ENCODE measurements at places on chromosomes 6 and 20.

- DNase-seq = no peak
Observed at GRCh38 chr6:43328528-43328927, 19.9 kb upstream of the CRIP3 start.

DNA sequence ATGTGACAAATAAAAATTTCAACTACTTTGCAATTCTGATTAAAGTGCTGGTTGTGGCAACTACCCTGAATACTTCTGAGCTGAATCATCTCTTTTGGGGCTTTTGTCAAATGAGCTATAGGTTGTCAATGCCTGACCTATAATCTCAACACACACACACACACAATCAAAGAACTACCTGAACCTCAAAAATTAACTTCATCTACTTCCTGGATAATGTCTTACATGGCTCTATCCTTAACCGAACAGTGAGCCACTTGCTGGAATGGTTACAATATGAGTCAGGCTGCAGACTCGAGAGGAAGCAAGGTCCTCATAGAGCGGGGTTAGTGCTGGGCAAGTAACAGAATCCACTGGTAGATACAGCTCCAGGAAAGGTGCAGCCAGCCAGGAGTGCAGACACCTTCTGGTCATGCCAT lies 70.6 kb upstream of the DST start:
- DNase-seq = no peak

DNA sequence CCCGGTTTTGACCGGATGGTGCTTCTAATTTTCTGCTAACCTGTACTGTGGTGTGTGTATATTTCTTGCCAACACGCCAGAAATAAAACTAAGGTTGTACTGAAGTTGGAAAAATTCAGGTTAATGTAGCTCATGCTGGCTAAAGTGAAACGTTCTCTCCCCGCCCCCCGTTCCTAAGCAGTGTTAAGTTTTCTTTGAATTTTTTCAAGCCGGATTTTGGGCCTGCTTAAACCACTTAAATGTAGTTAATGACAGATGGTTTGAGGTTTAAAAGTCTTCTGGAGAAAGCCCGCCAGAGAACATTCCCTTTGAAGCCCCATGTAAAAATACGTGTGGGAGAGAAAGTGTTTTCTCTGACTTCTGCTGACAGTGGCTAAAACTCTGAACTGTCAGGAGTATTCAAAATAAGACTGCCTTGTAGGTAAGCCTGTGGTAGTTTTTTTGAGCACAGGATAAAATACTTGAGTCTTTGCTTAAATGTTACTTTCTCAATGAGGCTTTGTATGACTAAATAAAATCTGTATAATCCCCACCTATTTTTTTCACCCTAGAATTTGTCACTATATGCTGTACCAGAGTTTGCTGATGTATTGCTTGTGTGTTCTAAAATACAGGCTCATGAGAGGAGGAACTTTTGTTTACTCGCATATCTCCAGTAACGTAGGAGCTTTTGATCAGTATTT lies 101.3 kb downstream of the OR2B2 start:
- no peak for DNase-seq

DNA sequence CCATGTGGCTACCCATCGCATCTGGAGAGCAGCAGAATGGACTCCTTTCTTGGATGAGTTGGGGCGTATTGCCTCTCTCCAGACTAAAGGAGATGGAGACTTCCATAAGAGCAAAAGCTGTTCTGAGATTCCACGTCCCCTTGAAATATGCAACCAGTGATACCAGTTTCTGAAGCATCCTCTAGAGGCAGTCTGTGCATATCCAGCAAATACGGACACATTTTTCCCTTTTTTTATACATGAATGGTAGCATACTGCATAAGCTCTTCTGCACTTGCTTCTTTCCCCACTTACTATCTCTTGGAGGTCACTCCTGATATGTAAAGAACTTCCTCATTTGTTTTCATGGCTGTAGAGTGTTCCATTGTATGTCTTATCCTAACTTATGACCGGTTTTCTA lies 34.6 kb downstream of the TAF8 start:
- DNase-seq = no peak

- DNase-seq = no peak
Observed at GRCh38 chr6:105692613-105693215, 289.8 kb upstream of the PREP start.

- no peak for DNase-seq
Observed at GRCh38 chr6:139407718-139408222, 33.3 kb upstream of the CITED2 start.

DNA sequence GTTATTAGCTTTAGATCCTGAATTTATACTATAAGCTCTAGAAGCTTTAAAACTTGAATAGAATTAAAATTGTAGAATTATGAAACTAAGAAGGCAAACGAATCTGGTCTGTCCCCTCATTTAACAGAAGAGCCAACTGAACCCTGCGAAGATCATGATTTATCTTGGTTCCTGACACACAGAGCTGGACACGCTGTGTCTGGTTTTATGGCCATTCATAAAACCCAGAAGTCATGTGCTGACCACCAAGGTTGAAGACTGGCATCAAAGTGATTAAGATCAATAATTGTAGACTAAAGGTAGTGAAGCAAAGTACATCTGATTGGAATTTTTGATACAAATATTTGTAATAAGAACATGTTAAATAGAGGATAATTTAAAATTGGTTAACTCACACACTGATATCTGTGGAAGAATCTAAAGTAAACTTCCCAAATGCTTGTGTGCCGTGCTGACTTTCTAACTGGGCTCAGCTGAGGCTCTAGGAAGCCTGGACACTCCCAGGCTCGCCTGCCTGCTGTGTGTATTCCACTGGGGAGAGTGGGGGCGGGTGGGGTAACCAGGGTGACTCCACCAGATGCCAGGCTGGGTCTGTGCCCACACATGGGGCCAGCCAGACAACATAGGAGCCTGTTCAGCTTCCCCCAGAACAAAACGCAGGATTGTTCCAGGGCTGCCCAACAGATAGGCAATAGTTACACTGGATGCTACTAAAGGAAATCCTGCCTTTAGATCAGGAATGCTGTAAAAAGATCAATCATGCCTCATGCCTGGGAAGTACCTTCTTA lies 42.1 kb upstream of the SLC22A3 start:
- no peak for DNase-seq

DNA sequence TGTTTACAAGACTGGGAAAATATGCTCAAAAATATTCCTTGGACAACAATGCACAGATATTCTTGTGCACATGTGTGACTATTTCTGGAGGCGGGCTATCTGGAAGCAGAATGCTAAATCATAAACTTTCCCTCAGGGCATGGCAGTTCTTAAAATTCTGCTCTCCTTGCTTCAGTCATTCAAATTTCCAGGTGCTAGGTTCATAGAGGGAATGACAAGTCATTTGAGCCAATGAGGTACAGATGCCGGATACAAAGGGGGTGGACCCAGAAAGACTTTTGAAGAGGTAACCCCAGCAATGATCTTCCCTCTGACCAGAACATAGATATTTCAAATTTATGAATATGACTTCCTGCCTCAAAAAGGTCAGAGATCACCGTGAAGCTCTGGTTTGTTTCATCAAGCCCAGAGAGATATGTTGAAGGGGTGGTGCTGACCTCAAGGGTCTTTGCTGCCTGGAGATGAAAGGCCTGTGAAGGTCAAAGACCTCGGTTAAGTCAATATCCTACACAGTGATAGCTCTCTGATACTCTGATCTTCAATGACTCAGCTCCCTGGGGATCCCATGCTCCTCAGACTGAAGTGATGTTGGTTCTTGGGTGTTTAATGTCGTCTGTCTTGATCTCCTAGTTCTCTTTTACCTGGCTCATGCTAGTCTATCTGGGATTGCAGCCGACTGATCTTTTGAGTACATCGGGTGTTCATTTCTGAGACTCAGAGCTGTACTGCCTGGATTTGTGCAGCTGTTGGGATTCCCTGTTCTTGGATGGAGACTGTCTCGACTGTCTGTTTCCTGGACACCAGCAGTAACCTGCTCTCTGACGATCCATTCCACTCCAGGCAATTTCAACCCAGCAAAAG lies 47.5 kb upstream of the TSHZ2 start:
- no peak for DNase-seq

GRCh38 chr20:49028684-49029083 lies 17.4 kb upstream of the CSE1L start:
- DNase-seq = no peak

DNA sequence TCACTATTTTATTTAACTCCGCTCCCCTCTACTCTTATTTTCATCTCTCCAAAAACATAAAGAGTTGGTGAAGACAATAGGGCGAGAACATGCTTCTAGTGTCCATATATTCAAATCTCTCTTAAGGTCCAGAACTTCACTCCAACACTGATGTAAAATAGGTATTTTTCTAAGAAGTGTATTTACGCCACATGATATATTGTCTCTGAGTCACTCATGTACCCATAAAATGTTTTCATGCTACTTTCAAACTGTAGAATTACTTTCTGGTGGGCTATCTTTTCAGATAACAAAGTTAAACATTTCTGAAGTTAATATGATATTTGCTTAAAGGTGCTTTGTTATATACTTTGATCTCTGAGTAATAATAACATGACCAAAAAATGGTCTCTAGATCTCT lies 124.1 kb upstream of the IFNGR1 start:
- no peak for DNase-seq

DNA sequence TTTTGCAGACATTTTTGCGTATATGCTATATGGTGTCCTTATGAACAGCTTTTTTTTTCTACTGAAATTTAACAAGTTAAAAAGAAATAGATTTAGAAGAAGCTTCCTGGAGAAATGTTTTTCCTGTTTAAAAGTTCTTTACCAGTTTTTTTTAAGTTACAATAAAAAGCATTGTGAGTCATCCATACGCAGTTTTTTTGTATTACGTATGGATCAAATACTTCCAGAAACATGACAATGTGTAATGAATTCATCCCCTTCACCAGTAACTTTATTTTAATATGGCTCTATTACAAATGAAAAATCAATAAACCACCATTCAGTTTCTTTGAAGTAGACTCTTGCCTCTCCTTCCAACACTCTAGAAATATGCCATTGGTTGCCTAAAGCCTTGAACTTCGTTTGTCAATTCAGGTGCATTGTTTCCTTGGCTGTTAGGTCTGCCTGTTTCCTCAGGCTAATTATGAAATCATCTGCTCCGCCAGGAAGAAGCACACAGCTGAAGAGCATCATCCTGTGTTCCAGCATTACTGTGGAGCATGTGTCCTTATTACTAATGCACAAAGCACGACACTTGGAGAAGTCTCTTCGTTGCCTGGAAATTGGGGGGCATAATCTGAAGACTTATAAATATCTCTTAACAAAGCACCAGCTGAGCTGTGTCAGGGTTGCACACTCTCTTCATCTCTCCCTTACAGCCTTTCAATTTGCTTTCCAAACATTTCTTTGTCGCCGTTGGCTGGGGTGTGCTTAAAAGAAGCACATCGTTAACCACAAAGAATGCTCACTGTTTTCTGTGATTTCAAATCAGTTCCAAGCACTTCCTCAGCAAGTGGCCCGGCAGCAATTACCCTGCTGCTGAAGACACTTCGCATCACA lies 9.6 kb downstream of the MOXD1 start:
- no peak for DNase-seq

DNA sequence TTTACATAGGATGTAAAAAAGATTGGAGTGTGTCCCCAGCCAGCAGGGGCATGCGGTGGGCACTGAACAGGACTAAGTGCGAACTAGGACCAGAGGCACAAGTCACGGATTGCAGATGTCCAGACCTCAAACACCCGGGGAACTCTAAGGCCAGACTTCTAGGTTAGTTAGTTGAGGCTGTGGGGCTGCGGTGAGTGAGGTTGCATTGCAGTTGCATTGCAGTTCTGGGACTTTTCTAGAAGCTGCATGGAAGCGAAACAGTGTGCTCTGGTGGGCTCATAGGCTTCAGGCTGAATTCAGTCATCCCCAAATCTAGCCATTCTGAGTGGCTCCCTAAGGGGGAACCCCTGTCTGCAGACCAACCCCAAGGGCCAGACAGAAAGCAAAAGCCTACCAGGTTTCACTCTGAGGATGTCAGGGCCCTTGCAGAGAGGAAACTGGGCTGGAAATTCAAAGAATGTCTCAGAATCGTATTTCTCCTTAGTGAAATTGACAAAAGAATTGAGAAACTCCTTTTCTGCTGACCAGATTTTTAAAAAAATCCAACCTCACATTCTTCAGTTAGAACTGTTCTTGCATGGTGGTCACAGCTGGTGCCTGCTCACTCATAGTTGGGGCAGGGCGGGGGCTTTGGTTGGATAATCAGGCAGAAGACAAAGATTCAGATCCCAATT lies 182.8 kb downstream of the ZDHHC14 start:
- DNase-seq = no peak

- no peak for DNase-seq
Observed at GRCh38 chr20:46004187-46004586, 4.5 kb upstream of the MMP9 start.

DNA sequence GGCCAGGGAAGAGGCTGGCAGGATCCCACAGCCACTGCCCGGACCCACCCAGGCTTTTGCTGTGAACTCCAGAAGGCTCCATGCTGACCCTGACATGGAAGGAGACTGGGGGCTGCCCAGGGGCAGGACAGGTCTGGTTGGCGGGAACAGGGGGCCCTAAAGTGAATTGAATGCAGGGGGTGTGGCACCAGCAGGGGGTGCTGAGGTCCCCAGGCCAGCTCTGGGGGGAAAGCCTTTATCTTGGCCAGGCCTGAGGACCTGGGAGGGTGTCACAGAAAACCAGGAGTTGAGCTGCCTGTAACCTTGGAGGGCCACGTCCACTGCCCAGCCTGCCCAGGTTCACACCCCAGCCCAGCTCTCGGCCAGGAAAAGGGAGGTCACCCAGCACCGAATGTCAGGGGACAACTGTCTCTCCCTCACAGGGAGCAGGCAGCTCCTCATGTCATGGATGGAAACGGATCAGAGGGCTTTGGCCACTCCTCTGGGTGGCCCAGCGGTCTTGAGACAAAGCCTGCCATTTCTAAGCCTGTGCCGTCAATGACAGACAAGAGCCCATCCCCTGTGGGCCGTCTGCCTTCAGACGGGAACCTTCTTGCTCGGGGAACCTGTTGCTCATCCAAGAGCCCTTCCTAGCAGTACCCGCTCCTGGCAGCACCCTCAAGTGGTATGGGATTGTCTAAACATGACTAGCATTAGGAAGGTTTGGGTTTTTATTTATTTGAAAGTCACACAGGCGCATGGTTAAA lies 2.9 kb upstream of the YTHDF1 start:
- DNase-seq = no peak

- no peak for DNase-seq
Observed at GRCh38 chr20:57711311-57711712, 1.5 kb upstream of the PMEPA1 start.

DNA sequence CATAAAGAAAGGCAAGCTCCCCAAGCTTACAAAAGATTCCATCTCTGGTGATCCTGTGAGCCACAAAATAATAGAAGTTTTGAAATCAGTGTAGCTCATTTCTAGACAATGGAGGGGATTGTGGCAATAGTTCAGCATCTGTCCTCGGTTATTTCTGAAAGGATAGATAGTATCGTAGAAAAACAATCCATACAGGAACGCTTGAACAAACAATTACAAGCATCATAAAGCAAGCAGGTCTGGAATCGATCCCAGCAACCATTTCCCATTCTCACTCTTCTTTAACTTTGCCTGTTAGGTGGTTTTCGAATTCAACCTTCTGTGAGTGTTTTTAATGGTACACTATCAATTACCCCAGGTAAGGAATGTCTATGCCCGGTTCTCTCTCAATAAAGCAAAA lies 931.1 kb downstream of the KIF16B start:
- DNase-seq = no peak

GRCh38 chr20:58642441-58642840 lies 8.6 kb upstream of the STX16 start:
- peak; percentile 3 for DNase-seq

GRCh38 chr6:141443032-141443431 lies 689.7 kb upstream of the GJE1 start:
- no peak for DNase-seq
